Activated naive CD4-positive, alpha-beta T cell treated with anti-CD3 and anti-CD28 coated beads for 36 hours (primary cell): ENCODE measurements at places on chromosomes 6 and 20. TPM values are rescaled to one million over a fixed set of nuclear protein-coding genes. Genes with fewer than 3 reads are reported as not detected.
A peak's percentile ranks its signal among the peaks of the same experiment; 100 is the strongest.

LKAAEAR1 gene
- 0.33 TPM for total RNA-seq

GRCh38 chr6:110816677-110817076, 1.4 kb upstream of the CDK19 start:
- peak overlapping the region; percentile 100 for H3K4me3 ChIP-seq
- peaks cover 22% of the 10 kb centered on the region for H3K4me1 ChIP-seq
- no peaks in the 10 kb centered on the region for H3K36me3 ChIP-seq

LINC00237 gene
- not detected for total RNA-seq

DNA sequence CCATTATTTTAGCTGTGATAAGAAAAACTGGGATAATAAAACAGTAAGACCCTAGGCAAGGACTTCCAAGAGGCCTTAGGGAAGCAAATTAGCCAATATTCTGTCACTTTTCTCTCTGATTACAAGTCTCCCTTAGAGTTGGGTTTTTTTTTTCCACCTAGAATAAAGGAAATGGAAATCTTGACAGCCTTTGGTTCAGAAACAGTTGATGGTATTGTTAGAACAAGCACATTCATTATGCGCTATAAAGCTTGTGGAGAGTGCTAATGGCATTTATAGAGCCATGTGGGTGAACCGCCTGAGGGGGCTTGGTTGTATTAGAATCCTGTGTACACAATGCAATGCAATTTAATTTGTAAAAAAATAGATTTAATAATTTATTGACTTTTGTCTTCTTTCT, 88.9 kb upstream of the OGFRL1 start:
- no peak overlapping the region for H3K4me3 ChIP-seq
- H3K36me3 ChIP-seq, result no peaks in the 10 kb centered on the region
- no peak for DNase-seq
- no peak overlapping the region for H3K27ac ChIP-seq

- no peaks in the 10 kb centered on the region for H3K27me3 ChIP-seq
- H3K27ac ChIP-seq, result no peak overlapping the region
These were observed 528.7 kb upstream of the RNF217 start for GRCh38 chr6:124433387-124434160.

DNA sequence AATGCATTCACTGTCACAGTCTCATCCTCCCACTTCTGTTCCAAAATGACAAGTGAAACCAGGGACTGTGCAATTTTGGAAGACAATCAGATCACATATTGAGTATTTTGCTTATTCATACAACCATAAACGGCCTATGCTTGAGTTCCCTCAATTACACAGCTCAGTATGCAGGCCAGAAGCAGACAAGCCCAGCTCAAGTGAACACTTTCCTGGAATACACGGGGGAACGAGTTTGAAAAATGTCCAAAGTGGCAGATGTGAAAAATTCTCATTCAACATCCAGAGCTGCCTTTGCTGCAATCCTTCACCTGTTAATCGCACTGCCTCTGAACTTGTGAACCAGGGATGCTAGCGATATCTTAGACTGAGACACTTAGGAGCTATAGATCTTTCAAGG, 190.2 kb downstream of the COL9A1 start:
- H3K4me3 ChIP-seq, result no peak overlapping the region
- no peaks in the 10 kb centered on the region for H3K36me3 ChIP-seq
- H3K27ac ChIP-seq, result no peak overlapping the region
- no peak for DNase-seq
- no peaks in the 10 kb centered on the region for H3K4me1 ChIP-seq

DNA sequence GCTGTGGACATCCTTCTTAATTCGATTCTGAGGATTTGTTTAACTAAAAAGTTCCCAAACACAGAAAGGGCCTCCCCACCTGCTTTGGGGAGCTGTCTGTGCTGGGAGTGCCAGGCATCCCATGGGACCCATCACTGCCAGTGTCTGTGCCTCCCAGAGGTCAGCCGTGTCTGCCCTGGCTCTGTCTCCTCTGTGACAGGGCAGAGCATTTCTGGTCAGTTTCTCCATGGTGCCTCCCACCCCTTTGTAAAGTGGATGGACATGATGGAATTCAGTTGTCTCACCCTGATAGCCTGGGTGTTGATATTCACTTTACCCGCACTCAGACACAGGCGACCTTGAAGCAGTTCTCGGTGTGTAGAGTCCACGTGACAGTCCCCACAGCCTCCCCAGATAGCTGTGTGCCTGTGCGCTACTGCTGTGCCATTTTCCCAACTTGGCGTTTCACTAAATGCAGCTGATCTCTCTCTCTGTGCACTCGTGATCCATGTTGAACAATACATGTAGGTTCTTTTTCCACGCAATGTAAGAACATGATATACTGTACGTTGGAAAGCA, 70.5 kb downstream of the CDS2 start:
- H3K4me1 ChIP-seq, result peaks cover 6% of the 10 kb centered on the region
- no peak overlapping the region for H3K4me3 ChIP-seq
- DNase-seq, result no peak
- H3K27me3 ChIP-seq, result no peaks in the 10 kb centered on the region

- no peaks in the 10 kb centered on the region for H3K4me1 ChIP-seq
- no peaks in the 10 kb centered on the region for H3K27me3 ChIP-seq
- no peak overlapping the region for H3K4me3 ChIP-seq
- no peak for DNase-seq
- H3K36me3 ChIP-seq, result no peaks in the 10 kb centered on the region
- no peak overlapping the region for H3K27ac ChIP-seq
These were observed 68.2 kb upstream of the AFDN start for GRCh38 chr6:167758309-167759023.

TAGAP gene
- 82.6 TPM for total RNA-seq

DNA sequence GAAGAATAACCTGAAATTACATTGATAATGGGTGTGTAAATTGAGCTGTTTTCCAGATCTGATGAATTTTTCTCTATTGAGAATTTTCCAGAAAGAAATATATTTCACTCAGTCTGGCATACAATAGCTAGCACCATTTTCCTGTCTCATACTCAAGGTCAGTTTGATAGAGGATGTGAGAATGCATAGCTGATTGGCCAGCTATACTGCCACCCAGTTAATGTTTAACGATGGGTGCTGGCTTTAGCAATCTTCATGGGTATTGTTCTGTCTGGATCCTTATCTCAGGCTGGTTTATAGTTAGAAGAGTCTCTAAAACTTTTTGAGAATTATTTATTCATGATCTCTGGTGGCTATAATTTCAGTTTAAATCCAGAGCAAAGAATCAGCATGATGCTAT, 147.4 kb downstream of the HDGFL1 start:
- H3K27me3 ChIP-seq, result peaks cover 3% of the 10 kb centered on the region
- no peak for DNase-seq
- H3K36me3 ChIP-seq, result no peaks in the 10 kb centered on the region
- H3K4me1 ChIP-seq, result no peaks in the 10 kb centered on the region
- H3K4me3 ChIP-seq, result no peak overlapping the region

- H3K4me1 ChIP-seq, result peaks cover 49% of the 10 kb centered on the region
- H3K27me3 ChIP-seq, result no peaks in the 10 kb centered on the region
- no peaks in the 10 kb centered on the region for H3K36me3 ChIP-seq
- H3K4me3 ChIP-seq, result peak overlapping the region; percentile 72
- DNase-seq, result no peak
- H3K27ac ChIP-seq, result peak overlapping the region; percentile 84
These were observed 236.3 kb upstream of the ZNF217 start for GRCh38 chr20:53829724-53830521.

DNA sequence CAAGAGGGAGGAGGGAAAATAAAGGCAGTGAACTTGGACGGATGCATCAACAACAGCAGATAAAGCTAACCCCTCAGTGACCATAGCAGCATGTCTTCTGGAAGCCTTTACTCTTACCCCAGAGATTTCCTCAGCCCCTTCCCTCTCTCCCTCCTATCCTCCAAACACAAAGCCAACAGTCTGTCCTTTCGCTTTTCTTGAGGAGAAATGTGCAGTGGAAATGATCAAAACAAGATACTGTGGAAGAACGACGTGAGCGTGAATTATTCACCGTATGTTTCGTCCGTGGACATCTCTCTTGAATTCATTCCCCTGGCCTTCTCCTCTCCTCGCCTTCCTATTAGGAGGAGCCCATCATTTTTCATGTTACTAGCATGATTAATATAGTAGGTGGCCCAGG, 8.5 kb downstream of the NRN1 start:
- H3K27me3 ChIP-seq, result peaks cover 92% of the 10 kb centered on the region
- no peak for DNase-seq
- H3K36me3 ChIP-seq, result peaks cover 5% of the 10 kb centered on the region
- peaks cover 62% of the 10 kb centered on the region for H3K4me1 ChIP-seq
- H3K4me3 ChIP-seq, result no peak overlapping the region

LRFN2 gene
- total RNA-seq, result not detected

DNA sequence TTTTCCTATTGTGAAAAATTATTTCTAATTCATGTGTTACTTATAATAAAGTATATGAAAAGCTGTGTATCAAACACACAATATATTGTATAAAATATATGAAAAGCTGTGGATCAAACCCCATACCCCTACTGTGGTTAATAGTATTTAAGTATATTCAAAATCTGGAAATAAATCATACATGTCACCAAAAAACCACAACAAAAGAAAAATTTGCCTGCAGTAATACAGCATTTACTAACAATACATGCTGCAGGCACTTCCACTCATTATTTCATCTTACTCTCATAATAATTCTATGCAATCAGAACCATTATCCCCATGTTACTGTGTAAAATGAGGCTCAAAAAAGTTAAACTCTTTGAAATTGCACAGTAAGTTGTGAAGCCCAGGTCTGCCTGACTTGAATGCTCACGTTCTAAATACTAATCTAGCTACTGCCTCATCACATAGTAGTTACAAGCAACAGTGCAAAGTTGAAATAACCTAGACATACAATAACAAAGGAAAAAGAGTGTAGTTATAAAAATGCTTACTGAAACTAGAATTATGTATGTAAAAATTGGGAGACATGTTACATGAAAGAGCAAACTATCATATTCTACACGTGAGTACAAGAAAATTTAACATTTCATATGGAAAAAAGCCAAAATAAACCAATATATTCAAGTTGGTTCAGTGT, 61.7 kb downstream of the FAM217A start:
- peaks cover 19% of the 10 kb centered on the region for H3K36me3 ChIP-seq
- peak overlapping the region; percentile 88 for H3K27ac ChIP-seq
- no peaks in the 10 kb centered on the region for H3K27me3 ChIP-seq
- peak overlapping the region; percentile 82 for H3K4me3 ChIP-seq
- peaks cover 58% of the 10 kb centered on the region for H3K4me1 ChIP-seq

DNA sequence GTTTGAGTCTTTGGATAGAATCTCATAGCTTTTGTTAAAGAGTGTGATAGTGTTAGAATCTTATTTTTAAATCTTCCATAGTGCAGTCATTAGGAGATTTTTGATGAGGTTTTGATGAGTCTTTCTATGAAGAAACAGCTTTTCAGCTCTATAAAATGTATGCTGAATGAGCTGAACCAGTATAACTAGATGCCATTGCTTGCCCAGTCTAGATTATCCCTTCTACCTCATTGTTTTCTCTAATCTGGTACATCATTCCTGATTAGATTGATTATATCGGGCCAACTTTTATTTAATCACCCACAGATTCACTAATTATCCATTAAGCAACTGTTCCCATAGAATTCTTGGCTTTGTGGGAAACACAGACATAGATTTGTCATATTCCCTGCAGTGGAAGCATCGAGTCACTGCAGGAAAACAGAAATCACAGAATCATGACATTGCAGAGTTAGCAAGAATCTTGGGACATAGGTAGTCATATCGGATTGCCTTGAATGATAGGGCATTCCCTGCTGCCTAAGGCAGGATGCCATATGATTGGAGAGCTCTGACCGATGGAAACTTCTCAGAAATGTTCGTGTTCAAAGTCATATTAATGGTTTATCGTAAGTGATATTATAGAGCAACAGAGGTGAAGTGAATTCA, 882.7 kb upstream of the FLRT3 start:
- no peak overlapping the region for H3K27ac ChIP-seq
- no peaks in the 10 kb centered on the region for H3K36me3 ChIP-seq
- no peak overlapping the region for H3K4me3 ChIP-seq
- DNase-seq, result no peak

GPLD1 gene
- 0.52 TPM for total RNA-seq

GRCh38 chr20:52991830-52992229, 19.7 kb downstream of the TSHZ2 start:
- H3K27ac ChIP-seq, result no peak overlapping the region
- H3K4me1 ChIP-seq, result peaks cover 47% of the 10 kb centered on the region
- DNase-seq, result no peak
- no peak overlapping the region for H3K4me3 ChIP-seq
- H3K27me3 ChIP-seq, result no peaks in the 10 kb centered on the region

DNA sequence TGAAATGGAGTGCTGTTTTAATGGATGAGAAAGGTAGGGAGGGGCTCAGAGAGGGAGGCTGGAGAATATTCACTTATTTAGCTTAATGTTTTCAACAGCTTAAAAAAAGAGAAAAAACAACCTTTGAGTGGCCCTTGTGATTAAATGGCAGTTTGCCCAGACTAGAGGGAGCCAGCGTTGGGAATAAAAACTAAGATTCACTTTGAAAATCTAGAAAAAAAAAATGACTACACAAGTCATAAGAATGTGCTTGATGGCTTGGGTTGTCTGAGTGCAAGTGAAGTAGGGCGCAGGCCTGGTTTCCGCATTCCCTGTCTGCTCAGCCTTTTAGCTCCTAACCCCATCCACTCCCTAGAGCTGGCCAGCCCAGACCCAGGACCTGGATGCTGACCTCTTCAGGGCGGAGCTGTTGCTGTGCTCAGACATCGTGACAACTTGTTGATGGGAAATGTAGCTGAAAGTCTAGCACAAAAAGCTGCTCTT, 28.9 kb downstream of the UTRN start:
- peaks cover 9% of the 10 kb centered on the region for H3K4me1 ChIP-seq
- DNase-seq, result no peak
- no peak overlapping the region for H3K27ac ChIP-seq
- no peaks in the 10 kb centered on the region for H3K36me3 ChIP-seq
- no peak overlapping the region for H3K4me3 ChIP-seq
